ENCODE measurements at places on chromosomes 13 and 19.

DNA sequence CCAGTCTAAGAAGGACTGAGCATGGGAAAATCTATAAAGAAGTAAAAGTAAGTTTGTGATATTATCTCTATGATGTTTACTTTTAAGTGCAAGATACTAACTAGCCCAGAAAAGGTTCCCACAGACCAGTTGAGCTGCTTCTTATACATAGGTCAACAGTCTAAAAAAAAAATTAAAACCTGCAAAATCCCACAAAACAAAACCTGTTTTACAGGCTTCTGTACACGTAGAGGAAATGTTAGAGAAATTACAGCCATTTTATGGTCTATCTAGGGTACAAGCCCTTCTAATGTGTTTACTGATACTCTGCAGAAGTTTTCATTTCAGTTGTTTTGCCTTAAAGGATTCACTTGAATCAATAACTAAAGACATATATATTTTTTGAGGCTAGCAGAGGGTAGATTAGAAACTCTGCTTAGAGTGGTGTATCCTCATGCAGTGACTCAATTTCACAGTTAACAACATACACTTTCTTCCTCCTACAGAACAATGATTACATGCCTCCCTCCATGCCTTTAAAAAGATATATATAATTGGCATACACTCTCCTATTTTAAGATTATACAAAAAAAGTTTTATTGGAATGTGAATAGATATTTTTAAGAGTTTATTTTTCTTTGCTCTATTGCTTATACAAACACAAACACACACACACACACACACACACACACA lies 43.9 kb downstream of the CAB39L start:
- DNase-seq, result no peak

DNA sequence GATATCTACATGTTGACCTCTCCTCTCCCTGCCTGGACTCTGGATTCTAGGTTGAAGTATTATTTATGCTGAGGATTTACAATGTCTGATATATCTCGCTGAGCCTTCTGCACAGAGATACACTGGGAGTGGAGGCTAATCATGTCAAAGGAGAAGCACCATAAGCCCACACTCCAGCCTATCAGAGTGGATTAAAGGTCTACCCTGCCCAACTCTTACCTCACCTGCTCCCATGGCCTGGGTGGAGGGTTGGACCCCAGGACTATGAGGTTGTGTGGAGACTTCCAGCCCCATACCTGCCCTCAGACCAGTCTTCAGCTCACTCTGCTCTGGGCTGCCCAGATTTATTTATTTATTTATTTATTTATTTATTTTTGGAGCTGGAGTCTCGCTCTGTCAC lies 15.4 kb downstream of the OR10H4 start:
- no peak for DNase-seq

DNA sequence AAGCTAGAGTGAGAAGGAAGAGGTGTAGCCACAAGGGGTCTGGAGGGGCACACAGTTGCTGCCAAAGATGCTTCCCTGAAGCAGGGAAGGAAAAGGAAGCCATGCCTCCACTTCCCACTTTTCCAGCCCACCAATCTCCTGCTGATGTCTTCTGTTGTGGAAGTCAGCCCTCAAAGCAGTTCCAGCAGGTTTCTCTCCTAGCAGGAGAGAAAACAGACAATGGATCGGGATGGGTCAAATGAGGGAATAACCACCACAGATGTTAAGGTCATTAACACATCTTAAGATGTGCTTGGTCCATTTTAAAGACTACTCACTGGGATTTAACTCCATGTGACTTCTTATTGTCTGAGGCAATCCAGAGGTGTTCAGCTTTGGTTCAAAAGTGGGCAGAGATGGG lies 284.1 kb upstream of the SOX21 start:
- no peak for DNase-seq

- no peak for DNase-seq
These were observed 32.0 kb downstream of the USP12 start for GRCh38 chr13:27139565-27139964.

DNA sequence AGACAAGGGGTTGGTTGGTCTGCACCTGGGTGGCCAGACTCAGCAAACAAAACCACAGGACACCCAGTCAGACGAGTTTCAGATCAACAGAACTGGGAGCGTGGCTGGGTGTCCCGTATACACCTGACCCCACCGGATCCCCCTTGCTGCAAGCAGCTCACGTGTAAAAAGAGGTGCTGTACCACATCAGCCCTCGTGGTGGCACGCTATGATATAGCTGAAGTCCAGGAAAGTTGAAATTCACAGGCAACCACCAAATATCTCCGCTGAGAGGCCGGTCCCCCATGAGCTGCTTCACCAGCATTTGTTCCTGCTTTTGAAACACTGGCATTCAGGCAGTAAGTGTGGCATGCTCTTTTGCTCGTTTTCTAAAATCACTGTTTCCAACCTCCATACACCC lies 92.3 kb downstream of the TUBA3C start:
- DNase-seq, result no peak

- DNase-seq, result no peak
These were observed 244.7 kb downstream of the DCT start for GRCh38 chr13:94234738-94235137.

All from left hindlimb (tissue), 1 donor.